ENCODE measurements at places on chromosomes 12 and 14.

- no peak for DNase-seq
These were observed 4.2 kb upstream of the KLC1 start for GRCh38 chr14:103624860-103625259.

- no peak for DNase-seq
These were observed 95.0 kb downstream of the SYT1 start for GRCh38 chr12:78959556-78959955.

DNA sequence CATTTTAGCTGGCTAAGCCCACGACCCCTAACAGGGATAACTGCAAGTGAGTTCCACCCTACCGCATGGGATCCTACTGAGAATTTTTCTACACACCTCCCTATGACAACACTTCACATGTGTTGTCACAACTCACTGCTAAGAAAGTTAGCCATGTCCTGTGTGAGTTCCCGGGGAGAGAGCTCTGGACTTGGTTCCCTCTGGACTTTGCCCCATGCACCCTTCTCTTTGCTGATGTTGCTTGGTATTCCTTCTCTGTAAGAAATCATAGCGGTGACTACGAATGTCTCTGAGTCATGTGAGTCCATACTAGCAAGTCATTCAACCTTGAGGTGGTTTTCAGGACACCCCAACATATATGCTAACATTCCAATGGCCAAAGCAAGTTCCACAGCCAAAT is 9.5 kb upstream of the CDKN3 start:
- no peak for DNase-seq

GRCh38 chr12:132477017-132477702 is 12.8 kb upstream of the FBRSL1 start:
- DNase-seq, result no peak

DNA sequence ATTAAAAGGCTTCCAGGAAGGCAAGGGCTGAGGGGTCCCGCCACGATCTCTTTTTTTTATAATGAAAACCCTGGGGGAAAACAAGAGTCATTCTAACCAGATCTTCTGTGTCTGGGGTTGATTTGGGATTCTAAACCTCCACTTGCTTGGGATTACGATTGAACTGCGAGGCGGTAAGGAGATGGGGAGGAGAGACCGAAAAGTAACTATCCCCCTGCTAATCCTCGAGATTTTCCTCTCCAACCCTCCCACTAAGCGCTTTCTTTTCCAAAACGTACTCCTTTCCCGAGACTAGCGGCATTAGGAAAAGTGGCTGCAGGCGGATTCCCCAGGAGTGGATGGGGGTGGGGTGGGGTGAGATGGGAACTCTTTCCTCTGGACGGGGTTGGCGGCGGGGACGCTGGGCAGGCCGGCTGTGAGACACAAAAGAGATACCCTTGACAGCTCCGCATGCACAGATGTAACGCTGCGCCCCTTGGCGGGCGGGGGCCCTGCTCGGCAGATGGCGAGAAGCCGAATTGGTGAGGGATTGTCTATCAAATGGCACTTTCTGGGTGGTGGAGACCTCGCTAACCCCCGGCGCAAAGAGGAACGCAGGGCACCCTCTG is 830 bp upstream of the SRRM4 start:
- DNase-seq, result no peak

DNA sequence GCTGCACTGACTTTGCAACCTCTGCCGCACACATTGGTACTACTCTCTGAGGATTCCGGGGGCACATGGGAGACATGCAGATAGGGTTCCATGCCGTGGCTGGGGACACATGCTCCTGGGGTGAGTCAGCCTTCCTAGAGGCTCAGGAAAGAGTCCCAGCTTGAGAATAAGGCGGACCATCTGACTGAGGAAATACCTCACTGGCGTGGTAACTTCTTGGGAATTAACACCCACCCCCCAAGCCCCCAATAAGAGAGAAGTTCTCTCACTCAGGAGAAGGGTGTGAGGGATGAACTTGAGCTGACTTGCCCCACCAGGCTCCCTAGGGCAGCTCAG is 23.2 kb downstream of the PLXNC1 start:
- no peak for DNase-seq

DNA sequence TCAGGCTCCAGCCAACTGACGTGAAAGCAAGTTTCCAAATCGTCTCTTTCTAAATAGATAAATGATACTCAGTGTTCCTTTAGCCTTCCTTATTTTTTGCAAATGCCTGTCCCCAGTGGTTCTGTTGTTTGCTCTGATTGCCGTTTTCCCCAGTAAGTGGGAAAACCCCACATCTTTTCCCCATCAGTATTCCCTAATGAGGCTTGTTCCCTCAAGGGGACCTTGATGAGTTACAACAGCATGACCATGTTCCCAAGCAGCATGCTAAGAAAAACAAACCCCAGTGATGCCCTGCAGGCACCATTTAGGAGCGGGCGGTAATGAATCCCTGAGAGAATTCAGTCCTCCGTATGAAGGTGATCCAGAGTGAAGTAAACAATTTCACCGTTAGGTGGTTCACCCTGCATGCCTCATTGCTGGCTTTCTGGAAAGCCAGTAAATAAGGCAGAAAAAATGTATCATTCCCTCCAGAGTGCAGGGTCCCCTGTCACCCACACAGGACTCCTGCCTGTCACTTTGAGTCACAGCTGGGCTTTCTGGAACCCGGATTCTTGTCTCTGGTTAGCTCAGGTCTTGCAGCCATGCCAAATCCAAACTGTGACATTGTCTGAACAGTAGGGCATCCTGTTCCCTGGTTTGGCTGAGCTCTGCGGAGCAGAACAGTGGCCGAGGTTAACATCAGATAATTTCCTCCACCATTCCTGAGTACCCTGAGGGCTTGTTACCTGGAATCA is 222.6 kb downstream of the RGS6 start:
- no peak for DNase-seq

- no peak for DNase-seq
These were observed 31.0 kb upstream of the TMTC2 start for GRCh38 chr12:82655751-82656150.

- DNase-seq, result no peak
These were observed 4.6 kb downstream of the PKP2 start for GRCh38 chr12:32891956-32892355.

- no peak for DNase-seq
These were observed 118.4 kb downstream of the PPHLN1 start for GRCh38 chr12:42444192-42444943.

DNA sequence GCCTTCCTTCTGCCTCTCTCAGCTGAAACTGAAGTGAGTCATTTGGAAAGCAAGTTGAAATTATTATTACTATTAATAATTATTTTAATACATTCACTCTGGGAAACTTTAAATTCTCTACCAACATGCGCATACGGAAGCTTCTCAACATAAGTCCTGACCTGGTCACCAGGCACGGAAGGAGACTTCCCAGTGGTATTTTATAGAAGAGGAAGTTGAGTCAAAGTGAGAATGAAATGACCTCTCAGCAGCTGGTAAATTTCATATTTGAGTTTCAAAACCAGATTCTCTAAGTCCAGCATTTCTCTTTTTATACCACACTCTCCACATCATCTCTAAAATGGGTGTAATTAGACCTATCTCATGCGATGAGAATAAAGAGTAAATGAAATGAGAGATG is 747.4 kb downstream of the VRK1 start:
- no peak for DNase-seq

- DNase-seq, result no peak
These were observed 49.8 kb downstream of the CDC42BPB start for GRCh38 chr14:103007555-103007954.

DNA sequence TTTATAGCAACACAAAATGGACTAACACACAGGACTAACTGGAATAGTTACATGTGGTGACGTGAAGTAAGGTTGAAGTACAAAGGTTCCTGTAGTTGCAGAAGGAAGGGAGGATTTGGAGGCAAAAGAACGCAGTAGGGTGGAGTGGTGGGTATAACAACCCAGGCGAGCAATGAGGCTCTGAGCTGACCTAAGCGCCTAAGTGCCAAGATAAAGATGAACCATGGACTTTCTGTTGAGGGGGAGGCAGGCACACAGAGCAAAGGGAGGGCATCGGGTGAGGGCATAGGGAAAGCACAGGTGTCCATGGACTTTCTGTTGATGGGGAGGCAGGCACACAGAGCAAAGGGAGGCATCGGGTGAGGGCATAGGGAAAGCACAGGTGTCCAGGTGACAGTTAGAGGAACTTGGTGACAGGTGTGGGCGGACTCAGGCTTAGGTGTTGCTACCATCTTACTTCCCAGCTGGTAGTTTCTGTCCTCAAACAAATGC is 15.2 kb downstream of the SCNN1A start:
- DNase-seq, result no peak

DNA sequence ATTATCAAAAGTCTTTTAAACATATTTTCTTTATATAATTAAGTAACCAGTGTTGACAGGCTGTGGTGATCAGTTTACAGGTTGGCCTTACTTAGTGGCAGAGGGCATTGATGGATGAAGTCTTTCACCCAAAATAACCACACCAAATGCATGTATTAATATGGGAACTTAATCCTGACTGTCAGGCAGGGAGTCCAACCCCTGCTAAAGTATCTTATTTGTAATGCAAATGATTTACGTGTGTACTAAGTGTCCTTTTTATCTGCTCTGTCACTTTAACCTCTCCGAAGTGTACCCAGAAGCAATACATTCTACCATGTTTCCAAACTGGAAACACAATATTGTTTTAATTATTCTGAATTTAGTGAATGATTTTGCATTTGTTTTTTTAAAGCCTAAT is 1.4 kb downstream of the MYBPC1 start:
- DNase-seq, result no peak

DNA sequence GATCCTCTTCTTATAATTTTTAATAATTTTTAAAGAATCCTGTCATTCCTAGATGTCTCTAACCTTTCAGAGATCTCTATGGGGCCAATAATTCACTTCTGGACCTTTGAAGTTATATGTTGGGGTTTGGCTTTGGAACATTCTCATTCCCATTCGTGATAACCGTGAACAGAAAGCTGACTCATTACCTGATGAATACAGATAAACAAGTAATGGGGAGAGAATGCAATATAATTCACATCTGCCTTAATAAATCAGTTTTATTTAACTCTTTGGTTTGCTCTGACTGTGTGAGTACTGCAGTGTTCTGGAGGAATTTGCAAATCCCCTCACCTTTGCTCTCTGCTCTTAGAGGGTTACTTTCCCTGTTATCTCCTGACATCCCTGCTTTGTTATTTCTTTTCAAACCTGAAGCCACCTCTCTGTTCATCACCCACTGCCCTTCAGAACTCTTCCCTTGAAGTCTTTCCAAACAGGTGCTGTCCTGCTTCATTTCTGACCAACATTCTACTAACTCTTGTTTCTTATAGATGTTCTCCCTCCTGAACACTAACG is 79.6 kb upstream of the SLC38A2 start:
- DNase-seq, result no peak

GRCh38 chr12:51705450-51705849 is 114.4 kb downstream of the SCN8A start:
- DNase-seq, result no peak

- no peak for DNase-seq
These were observed 25.4 kb upstream of the PWP1 start for GRCh38 chr12:107660235-107660634.

DNA sequence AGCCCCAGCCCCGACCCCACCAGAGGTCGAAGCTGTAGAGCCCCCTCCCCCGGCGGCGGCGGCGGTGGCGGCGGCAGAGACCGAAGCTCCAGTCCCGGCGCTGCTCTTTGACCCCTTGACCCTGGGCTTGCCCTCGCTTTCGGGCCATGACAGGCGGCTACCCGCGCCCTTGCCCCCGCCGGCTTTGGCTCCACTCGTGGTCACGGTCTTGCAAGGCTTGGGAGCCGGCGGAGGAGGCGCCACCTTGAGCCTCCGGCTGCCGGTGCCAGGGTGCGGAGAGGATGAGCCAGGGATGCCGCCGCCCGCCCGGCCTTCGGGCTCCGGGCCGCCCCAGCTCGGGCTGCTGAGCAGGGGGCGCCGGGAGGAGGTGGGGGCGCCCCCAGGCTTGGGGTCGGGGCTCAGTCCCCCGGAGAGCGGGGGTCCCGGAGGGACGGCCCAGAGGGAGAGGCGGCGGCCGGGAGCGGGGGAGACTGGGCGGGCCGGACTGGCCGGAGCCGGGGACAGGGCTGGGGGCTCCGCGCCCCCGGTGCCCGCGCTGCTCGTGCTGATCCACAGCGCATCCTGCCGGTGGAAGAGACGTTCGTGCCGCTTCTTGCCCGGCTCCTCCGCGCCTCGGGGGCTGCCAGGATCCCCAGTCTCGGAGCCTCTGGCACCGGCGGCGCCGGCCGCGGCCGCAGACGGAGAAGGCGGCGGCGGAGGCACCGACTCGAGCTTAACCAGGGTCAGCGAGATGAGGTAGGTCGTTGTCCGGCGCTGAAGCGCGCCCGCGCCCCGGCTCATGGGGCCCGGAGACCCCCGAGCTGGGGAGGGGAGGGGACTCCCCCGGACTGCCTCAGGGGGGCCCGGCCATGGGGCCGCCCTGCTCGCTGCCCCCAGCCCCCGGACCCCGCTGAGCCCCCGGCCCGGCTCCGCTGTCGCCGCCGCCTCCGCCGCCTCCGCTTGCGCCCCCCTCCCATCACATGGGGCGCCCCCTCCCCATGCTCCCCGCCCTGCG is 778 bp downstream of the AGAP2 start:
- no peak for DNase-seq

- DNase-seq, result no peak
These were observed 36.5 kb upstream of the SFSWAP start for GRCh38 chr12:131674373-131674772.

DNA sequence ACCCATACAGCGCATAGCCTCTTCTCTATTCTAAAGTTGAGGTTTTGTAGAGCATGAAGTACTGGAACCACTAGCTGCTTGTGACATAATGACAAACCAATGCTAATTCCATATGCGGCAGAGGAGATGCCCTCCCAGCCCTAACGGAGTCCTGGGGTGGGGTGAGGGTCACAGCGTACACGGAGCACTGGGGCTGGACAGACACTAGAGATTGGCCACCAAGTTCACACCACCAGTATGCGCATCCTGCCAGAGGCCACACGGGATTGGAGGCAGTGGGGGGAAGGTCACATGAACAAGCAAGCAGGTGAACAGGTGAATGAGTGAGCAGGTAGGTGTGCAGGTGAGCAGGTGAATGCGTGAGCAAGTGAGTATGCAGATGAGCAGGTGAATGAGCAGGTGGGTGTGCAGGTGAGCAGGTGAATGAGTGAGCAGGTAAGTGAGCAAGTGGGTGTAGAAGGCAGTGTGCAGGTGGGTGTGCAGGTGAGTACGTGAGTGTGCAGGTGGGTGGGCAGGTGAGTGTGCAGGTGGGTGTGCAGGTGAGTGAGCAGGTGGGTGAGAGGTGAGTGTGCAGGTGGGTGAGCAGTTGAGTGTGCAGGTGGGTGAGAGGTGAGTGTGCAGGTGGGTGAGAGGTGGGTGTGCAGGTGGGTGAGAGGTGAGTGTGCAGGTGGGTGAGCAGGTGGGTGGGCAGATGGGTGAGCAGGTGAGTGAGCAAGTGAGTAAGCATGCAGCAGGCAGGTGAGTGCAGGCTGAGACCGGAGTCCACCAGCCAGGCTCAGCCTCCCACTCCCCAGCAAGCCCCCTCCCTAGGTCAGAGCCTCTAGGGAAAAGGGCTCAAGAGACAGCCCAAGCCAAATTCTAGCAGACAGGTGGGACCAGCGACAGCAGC is 52.7 kb downstream of the CCDC85C start:
- DNase-seq, result no peak

GRCh38 chr14:99688629-99689028 is 4.5 kb downstream of the CYP46A1 start:
- DNase-seq, result no peak
